ENCODE measurements at places on chromosomes 3 and 15.
A peak's percentile ranks its signal among the peaks of the same experiment; 100 is the strongest.

DNA sequence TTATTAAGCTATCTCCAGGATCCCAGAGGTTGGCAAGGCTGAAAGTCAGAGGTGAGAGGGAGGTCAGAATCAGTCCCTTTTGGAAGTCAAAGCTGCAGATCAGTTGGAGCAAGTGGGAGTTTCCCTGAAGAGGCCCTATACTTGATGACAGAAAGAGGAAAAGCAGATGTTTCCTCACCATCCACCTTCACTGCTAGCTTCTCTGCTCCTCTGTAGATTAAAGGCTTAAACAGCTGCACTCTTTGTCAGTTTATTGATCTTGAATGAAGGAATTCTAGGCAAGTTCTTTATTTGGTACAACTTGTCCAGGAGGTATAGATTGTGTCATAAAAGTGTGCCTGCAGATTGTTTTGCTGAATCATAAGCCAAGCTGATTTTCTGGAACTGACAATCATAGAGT lies 408.2 kb upstream of the TGFBR2 start:
- DNase-seq = no peak

- no peak for DNase-seq
These were observed 16.4 kb upstream of the LDHAL6B start for GRCh38 chr15:59190291-59190690.

- DNase-seq = no peak
These were observed 59.3 kb downstream of the MCF2L2 start for GRCh38 chr3:183369117-183369516.

GRCh38 chr3:124467980-124468902 lies 262.0 kb upstream of the UMPS start:
- DNase-seq = no peak

GRCh38 chr15:95375281-95375680 lies 955.2 kb upstream of the NR2F2 start:
- no peak for DNase-seq

DNA sequence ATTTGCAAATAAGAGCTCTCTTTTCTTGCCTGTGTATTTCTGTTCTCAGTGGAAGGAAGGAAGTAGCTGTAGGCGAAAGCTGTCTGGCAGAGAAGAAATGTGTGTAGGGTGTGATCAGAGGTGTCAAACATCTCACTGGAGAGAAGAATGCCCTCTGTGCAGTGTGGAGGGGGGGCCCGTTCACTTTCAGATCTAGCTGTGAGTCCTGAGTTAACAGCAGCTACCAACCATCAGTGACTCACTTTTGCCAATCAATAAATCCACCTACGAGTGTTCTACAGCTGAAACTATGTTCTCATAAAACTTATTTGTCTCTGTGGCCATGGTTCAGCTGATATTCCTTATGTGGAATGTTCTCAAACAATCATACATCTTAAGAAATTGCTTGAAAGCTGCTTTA lies 103.7 kb downstream of the FRMD4B start:
- DNase-seq = no peak

DNA sequence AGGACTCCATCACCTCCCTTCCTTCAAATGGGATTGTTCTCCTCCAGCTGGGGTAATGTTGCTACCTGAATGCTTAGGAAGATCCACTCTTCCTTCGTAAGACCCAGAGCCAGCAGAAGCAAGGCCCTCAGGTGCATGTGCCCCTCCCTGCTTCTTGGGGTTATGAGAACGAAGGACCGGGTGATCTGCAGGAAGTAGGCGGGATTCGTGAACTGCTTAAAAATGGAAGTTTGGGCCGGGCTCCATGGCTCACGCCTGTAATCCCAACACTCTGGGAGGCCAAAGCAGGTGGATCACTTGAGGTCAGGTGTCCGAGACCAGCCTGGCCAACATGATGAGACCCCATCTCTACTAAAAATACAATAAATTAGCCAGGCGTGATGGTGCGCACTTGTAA lies 8.0 kb downstream of the TLR9 start:
- no peak for DNase-seq

GRCh38 chr15:58924327-58924726 lies 9.2 kb downstream of the SLTM start:
- DNase-seq = no peak

DNA sequence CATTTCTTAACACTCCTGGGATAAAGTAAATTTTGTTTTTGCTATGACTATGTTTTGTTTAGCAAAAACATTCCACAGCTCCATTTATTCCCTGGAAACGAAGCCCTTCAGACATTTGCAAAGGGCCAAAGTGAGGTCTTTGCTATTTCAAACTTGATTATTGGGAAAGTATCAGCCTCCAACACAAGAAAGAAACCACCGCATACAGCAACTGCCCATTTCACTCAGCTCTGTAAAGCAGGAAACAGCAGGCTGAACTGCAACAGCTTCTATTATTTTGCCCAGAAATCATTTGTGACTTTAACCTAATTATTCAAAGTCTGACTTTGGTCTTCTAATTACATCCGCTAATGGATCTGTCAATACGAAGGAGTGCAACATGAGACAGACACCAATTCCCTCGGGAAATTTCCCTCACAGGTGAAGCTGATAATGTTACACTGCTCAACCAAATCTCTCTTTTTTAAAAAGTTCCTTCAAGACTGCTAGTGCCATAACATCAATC lies 72.1 kb downstream of the RFTN1 start:
- no peak for DNase-seq

DNA sequence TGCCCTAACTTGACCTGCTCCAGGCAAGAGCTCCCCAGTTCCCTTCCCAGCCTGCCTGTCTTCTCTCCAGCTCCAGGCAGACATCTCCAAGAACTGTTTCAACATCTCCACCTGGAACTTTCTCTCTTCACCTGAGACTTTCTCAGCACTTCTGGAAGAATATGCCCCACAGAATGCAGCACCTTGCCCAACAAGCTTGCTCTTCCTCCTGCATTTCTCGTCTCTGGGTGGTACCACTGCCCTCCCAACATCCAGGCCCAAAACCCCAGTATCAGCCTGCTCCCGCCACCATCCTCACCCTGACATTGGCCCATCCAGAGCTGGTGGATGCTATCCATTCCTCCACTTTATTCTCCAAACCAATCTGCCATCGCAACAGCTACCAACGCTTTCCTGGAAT lies 8.8 kb downstream of the RFTN1 start:
- DNase-seq = no peak

GRCh38 chr15:89575146-89575655 lies at the start of gene TICRR:
Gene TICRR, plus strand, starts transcription at chr15:89575469. Its CDS starts 118 bp downstream, at chr15:89575587.
- peak; percentile 81 for DNase-seq

DNA sequence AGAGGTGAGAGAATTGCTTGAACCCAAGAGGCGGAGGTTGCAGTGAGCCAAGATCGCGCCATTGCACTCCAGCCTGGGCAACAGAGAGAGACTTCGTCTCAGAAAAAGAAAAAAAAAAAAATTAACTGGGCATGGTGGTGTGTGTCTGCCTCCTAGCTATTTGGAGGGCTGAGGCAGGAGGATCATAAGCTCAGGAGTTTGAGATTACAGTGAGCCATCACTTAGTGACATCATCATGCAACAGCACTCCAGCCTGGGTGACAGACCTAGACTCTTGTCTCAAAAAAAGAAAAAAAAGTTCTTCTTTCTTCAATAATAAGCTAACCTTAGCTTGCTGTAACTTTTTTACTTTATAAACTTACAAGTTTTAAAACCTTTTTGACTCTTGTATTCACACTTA lies 99.8 kb downstream of the SLMAP start:
- no peak for DNase-seq

DNA sequence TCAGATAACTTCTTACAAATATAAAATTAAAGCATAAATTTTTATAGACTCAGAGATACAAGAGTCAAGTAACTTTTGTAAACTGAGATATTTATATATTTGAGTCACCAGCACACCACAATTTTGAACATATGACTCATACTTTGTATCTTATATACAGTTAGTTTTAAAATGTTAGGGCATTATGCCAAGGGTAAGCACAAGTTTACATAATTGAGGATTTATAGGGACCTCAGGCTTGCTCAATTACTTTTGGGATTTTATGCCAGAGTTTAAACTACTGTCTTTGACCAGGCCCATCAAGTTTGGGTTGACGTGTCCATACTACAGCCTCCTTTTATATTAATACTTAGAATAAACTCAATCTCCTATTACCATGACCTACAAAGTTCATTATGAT lies 7.4 kb upstream of the FGF7 start:
- no peak for DNase-seq

DNA sequence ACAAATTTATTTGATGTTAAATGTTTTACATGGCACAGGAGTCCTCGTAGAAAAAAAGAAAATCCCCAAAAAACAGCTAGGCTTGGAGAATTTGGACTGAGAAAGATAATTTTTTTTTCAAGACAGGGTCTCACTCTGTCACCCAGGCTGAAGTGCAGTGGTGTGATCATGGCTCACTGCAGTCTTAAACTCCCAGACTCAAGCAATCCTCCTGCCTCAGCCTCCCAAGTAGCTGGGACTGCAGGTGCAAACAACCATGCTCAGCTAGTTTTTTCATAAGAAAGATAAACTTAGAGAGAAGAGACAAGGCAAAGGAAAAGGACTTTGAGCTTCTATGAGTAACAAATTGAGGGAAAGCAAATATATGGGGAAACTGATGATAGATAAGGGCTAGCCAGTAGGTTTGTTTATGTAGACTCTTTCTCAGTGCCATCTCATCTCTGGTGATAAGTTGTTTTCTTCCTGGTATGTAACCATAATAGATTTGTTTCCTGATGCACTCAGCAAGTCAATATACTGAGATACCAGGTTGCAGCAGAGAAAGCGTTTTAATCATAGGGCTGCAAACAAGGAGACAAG lies 13.1 kb upstream of the TRMT10C start:
- DNase-seq = no peak

- DNase-seq = no peak
These were observed 38.8 kb upstream of the MLF1 start for GRCh38 chr3:158532099-158532734.

GRCh38 chr3:147921051-147921450 lies 511.9 kb downstream of the ZIC1 start:
- DNase-seq = no peak

DNA sequence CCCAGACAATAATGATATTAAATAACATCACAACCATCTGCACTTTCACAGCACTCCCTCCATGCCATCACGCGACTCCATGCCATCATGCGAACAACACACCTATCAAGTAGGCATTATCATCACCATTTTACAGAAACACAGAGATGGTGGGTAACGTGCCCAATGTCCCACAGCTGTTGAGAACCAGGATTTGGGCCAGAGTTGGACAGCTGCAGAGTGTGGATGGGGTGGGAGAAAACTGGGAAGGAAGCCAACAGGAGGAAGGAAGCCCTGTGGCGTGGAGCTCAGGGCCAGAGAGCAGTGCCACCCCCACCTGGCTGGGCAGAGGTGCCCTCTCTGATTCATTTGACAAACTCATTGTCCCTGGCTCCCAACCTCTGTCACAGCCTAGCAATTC lies 29.0 kb downstream of the RBPMS2 start:
- DNase-seq = no peak

- no peak for DNase-seq
These were observed 71.3 kb downstream of the PTPRG start for GRCh38 chr3:61632568-61633175.

GRCh38 chr3:632571-633170 lies 436.1 kb downstream of the CHL1 start:
- DNase-seq = no peak

DNA sequence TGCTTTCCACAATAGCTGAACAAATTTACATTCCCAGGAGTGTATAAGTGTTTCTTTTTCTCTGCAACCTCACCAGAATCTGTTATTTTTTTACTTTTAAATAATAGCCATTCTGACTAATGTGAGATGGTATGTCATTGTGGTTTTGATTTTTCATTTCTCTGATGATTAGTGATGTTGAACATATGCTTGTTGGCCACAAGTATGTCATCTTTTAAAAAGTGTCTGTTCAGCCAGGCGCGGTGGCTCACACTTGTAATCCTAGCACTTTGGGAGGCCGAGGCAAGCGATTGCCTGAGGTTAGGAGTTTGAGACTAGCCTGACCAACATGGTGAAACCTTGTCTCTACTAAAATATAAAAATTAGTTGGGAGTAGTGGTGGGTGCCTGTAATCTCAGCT lies 619.3 kb downstream of the SI start:
- no peak for DNase-seq

GRCh38 chr3:188486126-188486525 lies 332.2 kb downstream of the LPP start:
- DNase-seq = no peak

DNA sequence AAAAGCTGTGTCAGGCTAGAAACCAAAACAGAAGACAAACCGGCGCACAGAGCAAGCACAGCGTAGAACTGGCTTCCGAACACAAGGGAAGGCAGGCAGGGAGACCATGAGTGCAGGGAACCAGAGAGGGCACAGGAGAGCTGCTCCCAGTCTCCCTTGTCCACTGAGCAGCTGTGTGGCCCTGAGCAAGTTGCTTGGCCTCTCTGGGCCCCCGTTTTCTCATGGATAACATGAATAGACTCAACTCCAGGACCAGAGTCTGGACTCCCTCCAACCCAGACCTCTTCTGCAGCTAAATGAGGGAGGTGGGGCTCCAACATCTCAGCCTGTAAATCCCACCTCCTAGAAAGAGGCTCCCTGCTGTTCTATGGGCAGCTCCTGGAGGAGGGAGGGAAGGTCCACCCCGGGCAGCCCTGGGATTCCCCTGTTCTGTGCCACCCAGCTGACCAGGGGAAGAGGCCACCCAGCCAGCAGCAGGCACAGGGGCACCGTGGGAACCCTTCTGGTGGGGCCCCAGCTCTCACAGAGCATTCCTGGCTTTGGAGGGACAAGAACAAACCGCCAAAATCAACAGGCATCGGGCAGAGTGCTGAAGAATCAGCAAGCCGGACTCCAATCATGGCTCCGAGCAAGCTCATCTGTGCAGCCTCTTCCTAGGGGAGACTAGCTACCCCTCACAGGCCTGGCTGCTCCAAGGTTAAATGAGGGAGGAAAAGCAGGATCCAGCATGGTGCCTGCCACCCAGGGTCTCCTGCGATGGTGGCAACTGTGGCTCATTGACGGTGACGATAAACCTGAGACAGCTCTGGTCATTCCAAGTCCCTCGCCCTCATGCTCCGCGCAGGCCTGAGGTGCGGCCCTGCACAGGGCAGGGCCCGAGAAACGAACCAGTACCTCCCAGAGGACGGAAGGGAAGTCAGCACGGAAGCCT lies 15.1 kb downstream of the XXYLT1 start:
- DNase-seq = no peak

GRCh38 chr3:137852391-137852830 lies 88.3 kb downstream of the SOX14 start:
- no peak for DNase-seq

DNA sequence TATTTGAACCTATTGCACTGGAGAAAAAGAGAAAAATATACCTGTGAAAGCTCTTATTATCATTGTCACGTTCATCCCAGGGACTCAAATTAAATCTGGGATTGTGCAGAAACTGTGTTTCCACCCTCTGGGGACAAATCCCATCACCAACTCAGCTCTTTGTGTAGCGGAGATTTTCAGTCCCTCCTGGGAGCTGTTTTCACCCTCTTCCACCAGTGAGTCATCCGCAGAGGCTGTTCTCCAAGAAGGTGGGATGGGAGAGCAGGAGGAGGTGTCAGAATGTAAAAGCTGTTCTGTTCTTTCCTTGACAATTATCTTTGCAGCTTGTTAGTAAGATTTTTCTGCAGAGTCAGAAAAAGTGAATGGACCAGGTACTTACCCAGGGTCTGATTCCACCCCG lies 28.0 kb downstream of the SV2B start:
- no peak for DNase-seq

GRCh38 chr3:14725013-14725412 lies 50.1 kb downstream of the C3orf20 start:
- no peak for DNase-seq

GRCh38 chr3:133162670-133163305 lies 124.6 kb downstream of the TMEM108 start:
- DNase-seq = no peak

- no peak for DNase-seq
These were observed 121.4 kb downstream of the OCA2 start for GRCh38 chr15:27977696-27978095.

- DNase-seq = no peak
These were observed 319.4 kb upstream of the MDFIC2 start for GRCh38 chr3:70631716-70632307.

All from activated naive CD4-positive, alpha-beta T cell (primary cell).